ENCODE measurements at places on chromosomes 2 and 18.

- DNase-seq: no peak
These were observed 183.5 kb upstream of the PARD3B start for GRCh38 chr2:204361738-204362137.

- no peak for DNase-seq
These were observed 17.6 kb upstream of the ADI1 start for GRCh38 chr2:3536682-3537632.

DNA sequence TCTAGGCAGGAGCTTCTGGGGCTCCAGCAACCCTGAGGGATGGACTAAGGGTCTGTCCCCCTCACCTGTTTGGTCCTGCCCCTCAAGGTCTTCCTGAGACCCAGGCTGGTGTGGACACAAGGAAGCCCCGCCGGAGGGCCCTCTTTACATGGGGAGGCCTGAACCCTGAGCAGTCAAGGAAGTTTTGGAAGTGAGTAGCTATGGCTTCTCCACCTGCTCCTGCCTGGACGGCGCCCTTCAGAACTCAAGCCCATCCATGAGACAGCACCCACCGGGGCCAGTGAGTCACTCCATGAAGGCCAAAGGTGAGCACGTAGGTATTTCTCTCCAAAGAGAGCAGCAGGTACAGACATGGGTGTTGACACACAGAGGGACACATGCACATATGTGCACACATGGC is 98.2 kb upstream of the CTDP1 start:
- no peak for DNase-seq

DNA sequence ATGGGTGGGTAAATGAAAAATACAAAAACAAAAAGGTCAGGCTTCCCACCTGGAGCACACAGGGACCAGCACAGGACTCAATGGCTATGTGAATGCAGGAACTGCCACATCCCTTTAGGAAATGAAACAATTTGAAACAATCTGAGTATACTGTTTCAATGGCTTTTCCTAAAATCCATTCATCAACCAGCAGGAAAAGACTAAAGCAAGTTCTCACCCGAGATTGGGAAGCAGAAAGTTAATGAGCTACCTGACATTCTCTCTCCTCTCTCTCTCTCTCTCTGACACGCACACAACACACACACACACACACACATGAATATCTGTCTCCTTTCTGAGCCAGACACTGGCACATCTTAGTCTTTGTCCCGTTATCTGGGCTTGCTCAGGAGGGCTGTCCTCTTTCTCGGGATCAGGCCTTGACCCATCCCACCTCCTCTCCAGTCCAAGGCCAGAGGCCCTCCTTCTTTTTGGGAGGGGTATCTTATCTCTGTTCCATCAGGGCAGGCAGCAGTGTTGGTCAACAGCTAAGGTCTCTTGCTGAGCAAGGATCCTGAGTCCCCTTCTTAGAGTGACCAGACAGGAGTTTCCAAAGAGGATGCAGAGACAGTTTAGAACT is 11.6 kb upstream of the LRRFIP1 start:
- no peak for DNase-seq

- no peak for DNase-seq
These were observed 70.5 kb upstream of the CCBE1 start for GRCh38 chr18:59767732-59768131.

DNA sequence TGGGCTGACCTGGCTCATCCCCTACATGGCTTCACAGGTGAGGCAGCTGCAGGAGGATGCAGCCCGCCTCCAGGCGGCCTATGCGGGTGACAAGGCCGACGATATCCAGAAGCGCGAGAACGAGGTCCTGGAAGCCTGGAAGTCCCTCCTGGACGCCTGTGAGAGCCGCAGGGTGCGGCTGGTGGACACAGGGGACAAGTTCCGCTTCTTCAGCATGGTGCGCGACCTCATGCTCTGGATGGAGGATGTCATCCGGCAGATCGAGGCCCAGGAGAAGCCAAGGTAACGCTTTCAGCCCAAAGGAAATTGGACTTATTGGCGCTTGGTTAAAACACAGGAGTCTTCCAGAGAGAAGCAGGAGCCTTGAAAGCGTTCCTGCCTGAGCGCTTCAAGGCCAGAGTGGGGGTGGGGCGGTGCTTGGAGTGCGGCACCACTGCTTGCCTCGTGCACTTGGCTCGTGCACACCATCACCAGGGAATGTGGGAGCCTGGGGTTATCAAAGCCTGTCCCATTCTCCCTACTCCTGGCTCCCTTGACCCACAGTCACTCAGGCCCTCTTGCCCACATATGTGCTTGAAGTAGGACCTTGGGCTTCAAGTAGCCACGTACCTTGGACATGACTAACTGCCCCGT is 69.8 kb upstream of the EML6 start:
- DNase-seq: no peak

DNA sequence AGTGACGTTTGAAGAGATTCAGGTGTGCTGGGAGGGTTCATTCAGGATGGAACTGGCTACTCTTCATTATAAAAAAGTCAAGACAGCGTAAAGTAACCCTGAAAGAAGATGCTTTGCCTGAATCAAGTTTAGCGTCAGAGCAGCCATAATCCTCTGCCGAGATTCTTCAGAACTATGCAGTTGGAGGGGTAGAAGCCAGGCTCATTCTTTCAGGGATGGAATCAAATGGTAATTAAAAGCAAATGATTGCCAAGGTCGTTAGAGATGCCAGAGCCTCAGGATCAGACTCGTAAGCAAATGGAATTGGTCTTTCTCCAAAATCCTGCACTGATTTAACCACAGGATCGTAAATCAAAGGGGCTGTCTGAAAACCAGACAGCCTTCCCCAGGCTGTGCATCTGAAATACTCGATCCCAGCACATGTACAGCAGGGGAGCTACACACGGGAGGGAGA is 21.9 kb downstream of the APCDD1 start:
- no peak for DNase-seq

DNA sequence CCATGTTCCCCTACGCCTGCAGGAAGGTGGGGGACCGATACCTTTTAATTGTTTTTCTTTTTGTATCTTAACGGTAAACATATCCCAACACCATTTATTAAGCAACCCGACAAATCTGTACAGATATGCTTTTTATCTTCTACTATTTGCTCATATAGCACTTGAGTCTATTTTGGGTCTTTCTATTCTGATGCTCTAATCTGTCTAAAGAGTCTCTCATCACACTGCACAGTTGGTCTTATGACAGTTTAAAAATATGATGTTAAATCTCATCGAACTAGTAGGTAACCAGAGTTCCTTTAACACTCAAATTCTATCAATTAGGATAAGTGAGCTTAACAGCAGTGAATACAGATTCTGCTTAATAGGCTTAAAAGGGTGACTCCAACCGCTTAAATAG is 111.6 kb downstream of the SOCS6 start:
- DNase-seq: no peak

DNA sequence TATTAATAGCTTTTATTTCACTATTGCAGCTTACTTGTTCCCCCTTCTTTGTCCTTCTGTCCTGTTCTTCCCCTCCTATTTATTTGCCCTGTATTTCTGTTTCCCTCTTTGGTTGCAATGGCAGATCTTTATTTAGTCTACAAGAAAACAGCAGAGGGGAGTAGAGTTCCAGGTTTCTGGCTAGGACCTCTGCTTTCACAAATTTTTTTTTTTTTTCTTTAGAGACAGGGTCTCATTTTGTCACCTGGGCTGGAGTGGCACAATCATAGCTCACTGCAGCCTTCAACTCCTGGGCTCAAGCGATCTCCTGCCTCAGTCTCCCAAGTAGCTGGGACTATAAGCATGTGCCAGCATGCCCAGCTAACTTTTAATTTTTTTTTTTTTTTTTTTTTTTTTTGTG is 188.1 kb upstream of the SPRED2 start:
- DNase-seq: no peak

GRCh38 chr2:48205137-48205798 is 299.0 kb upstream of the FBXO11 start:
- peak; percentile 41 for DNase-seq

DNA sequence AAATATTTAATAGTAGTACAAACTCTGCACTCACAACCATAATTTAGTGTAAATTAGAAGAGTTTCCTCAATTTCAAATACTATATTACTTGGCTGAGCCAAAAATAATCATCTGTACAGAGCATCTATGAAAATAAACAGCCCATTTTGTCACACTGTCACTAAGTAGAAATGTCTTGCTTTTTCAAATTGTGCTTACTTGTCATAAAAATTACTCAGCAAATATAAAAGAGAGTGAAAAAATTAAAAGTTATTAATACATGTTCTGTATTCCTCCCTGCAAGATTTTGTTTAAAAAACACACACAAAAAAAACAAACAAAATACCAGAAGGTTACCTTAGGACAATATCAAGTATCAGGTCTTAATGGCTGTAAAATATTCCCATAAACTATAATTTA is 155.7 kb downstream of the DLGAP1 start:
- no peak for DNase-seq

DNA sequence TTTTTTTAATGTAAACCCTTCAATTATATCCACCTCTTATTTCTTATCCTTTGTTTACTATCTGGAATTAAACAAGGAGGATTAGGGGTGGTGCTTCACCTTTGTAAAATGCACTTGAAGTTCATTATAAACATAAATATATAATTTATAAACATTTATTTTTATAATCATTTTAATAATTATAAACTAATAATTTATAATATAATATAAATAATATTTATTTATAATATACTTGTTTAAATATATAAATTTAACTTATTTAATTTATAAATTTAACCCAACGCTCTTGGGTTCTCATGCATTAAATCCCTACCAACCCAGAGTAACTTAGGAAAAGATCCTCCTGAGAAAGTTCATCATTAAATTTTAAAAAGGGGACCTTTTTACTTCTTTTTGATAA is 452.5 kb downstream of the PTPRM start:
- no peak for DNase-seq

DNA sequence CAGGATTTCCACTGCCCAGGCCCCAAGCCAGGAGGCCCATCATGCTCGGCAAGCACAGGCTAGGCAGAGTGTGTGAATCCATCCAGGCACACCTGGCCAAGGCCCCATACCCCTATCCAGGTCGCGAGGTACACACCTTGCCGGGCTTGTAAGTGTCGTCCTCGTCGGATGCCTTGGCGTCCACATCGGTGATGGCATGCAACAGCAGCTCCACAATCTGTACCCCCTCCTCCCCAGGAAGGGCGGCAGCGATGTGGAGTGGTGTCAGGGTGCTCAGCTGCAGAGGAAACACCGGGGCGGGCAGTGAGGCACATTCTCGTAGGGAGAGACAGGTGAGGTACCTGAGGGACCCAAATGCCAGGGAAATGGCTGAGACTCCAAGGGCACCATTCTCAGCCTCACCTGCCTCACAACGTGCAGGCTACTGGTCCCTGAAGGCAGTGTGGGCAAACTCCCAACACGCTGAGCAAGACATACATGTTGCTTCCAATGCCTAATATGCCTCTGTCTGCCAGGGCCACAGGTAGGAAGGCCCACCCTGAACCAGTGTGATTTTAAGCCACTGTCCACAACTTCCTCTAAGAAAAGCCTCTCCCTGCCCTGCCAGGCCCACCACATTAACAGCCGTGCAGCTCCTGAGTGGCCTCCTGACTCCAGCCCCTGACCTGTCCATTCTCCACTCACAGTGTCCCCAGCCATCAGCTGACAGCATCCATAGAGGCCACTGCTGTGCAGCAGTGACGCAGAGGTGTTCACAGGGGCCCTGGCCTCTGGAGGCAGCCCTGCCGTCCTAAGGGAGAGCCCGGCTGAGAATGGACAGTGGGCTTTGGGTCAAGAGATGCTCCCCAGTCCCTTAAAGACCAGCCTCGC is 44.9 kb downstream of the ANKMY1 start:
- no peak for DNase-seq

- no peak for DNase-seq
These were observed 6.2 kb downstream of the HES6 start for GRCh38 chr2:238233625-238234024.

DNA sequence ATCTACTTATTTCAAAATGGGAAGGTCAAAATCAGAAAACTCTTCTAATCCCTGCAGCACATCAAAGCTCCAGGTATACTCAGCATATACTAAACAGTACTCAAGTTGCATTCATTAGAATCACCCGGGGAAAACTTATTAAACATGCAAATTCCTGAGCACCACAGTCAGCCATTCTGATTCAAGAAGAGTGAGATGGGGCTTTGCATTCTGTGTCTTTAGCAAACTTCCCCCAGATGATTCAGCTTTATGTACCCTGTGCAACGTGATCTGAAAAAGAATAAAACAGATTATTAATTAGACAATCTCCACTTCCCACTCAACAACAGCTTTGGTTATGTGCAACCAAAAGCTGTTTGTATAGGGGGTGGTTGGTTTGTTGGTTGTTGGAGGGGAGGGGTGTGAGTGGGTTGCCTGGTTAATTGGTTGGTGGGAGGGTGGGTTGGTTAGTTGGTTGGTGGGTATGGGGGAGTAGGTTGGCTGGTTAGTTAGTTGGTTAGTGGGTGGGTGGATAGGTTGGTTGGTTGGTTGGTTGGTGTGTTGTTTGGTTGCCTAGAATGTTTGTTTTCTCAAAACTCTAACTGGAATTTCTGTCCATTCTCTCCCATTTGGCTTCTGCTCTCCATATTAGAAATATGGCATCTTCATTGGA is 112.5 kb upstream of the AGAP1 start:
- DNase-seq: no peak

DNA sequence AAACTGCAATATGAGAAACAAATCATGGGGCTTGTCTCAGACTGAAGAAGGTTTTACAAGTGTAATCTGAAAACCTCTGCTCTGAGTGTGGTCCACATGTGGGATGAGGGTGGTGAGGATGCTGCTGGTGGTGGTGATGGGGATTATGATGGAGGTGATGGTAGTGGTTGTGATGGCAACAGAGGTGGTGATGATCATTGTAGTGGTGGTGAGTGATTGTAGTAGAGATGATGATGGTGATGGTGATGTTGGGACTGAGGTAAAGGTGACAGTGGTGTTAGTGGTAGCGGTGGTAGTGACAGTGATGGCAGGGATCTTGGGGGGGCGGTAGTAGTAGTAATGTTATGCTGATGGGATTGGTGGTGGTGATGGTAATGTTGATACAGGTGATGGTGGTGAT is 217.8 kb downstream of the ANAPC1 start:
- DNase-seq: no peak

GRCh38 chr18:74342416-74343043 is 26.9 kb downstream of the C18orf63 start:
- DNase-seq: no peak

DNA sequence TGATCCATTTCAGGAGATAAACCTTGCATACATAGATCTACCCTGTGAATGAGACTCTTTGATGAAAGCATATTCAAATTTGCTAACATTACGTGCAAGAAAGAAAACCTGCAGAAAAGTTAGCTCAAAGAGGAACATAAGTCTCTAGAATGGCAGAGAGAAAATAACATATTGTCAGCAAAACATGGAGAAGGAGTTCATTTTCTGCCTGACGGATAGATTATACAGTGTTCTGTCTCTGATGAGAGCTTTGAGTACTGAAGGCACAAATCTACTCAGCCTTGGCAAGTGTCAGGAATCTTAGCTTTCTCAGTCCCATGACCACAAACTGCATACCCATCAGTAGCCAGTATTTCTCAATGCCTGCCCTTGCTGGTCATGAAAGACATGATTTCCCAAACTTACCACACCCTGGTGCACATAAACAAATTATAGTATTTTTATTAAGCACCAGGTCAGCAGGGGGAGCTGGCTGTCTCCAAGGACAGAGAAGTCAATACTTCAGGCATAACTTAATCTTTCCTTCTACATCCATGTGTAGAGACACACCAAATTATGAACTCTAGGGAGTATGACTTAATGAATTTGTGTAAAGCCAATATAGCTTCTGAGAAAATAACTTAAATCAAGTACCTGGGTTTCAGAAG is 401.2 kb upstream of the SOX11 start:
- no peak for DNase-seq

GRCh38 chr2:22981785-22982184 is 403.2 kb upstream of the KLHL29 start:
- no peak for DNase-seq
